ENCODE measurements at places on chromosomes 4 and X. TPM values are rescaled to one million over a fixed set of nuclear protein-coding genes. Genes with fewer than 3 reads are reported as not detected.

GRCh38 chrX:103250977-103251376 lies 4.0 kb downstream of the TCEAL8 start:
- H3K27me3 ChIP-seq: no peaks in the 10 kb centered on the region
- no peak overlapping the region for H3K4me3 ChIP-seq
- H3K4me1 ChIP-seq: no peaks in the 10 kb centered on the region
- H3K27ac ChIP-seq: no peak overlapping the region
- no peak for DNase-seq
- H3K36me3 ChIP-seq: no peaks in the 10 kb centered on the region

- H3K27ac ChIP-seq: no peak within 1 kb of the TSS
- peaks cover 4% of the 10 kb centered on the region for H3K27me3 ChIP-seq
- no peak for DNase-seq
- peak within 1 kb of the TSS; percentile 31 for H3K4me3 ChIP-seq
Measured at GRCh38 chrX:100409610-100410590, at the start of gene PCDH19. TSS of gene PCDH19 (minus strand) at chrX:100410273. CDS start at chrX:100408597, 1,676 bp downstream.

GRCh38 chr4:52869656-52870055 lies 7.5 kb downstream of the RASL11B start:
- H3K27me3 ChIP-seq: no peaks in the 10 kb centered on the region
- H3K36me3 ChIP-seq: no peaks in the 10 kb centered on the region
- H3K27ac ChIP-seq: no peak overlapping the region
- no peaks in the 10 kb centered on the region for H3K4me1 ChIP-seq
- no peak overlapping the region for H3K4me3 ChIP-seq

Gene NLRP2B
- total RNA-seq: not detected

Gene SMIM10
- 4.1 TPM for total RNA-seq

Measured in Peyer's patch (tissue), 4 donors.